ENCODE measurements at places on chromosomes 6 and 20. TPM values are rescaled to one million over a fixed set of nuclear protein-coding genes. Genes with fewer than 3 reads are reported as not detected.

The MUC22 gene
- not detected for polyA plus RNA-seq

GRCh38 chr6:3277851-3278416, 19.2 kb downstream of the PSMG4 start:
- DNase-seq: no peak

The BRPF3 gene
- 23.7 TPM for polyA plus RNA-seq

DNA sequence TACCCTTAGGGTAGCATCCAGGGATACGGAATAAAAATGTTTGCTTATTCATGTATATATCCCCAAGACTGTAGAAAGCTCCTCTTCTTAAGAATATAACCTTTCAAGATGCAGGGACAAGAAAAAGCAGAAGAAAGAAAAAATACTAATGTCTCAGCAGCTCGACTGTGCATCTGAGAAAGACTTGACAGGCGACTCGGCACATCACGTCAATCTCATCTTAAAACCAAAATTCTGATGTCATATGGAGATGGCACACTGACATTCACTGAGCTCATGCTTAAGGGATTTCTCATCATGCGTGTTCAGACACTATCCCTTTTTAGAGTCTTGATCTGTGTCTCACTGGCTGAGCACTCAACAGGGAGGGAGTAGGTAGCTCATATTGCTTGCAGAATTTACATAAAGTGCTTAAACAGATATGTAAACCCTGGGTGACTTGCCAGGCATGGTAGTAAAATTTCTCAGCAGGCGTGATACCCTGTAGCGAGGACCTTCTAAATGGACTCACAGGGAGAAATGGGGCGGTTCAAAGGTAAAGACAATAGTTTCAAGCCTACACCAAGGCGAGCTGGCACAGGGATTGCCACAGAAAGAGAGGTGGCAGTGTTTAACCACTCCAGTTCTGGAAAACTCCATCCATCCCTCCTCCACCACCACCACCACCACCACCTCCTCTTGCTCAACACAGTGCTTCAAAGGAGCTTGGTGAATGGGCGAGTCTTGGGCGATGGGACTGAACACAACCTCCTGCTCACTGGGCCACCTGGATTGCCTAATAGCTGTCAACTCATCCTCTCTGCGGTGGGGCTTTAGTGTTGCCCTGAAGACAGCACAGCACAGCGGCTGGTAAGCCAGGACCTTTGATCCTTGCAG, 330.5 kb downstream of the TFAP2A start:
- DNase-seq: no peak

DNA sequence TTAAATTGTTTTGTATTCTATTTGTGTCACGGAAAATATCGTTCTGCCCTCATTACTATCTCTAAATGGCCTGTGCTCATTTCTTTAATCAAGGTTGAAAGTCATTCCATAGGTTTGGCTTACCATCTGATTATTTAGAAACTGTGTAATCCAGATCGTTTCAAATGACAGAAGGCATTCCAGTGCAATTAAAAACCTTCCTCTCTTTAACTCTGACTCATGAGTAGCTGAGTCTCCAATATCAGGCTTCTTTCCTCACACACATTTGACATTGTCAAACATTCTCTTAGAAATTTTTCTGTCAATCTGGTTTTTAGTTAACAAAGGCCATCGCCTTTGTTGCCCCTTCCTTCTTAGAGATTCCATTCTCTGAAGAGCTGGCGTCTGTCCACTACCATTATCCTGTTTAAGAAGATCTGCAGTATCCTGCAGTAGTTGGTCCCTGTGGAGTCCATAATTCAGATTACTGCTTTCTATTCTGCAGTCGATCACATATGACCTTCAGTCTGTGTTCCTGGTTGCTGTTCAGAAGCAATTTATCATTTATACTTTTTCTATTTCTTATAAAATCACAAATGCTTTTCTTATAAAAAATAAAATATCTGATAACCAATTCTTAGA, 3.9 kb upstream of the TRDN start:
- no peak for DNase-seq

GRCh38 chr6:13874191-13874549, 50.6 kb upstream of the RNF182 start:
- DNase-seq: no peak

DNA sequence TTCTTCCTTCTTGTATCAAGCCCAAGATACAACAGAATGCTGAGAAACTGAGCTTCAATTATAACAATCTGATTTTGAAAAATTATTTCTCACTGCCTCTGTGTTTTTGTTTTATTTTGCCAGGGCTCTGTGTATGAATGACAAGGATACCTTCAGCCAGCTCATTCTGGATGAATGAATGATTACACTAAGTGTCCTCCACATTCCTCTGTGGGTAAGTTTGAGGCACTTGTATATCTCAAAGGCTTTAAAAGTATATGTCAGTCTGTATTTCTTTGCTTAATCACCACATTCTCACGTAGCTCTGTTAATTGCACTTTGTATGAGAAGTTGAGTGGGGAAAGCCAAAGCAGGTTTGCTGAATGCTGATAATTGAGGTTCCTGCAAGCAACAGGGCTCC, 95.1 kb downstream of the TIAM2 start:
- no peak for DNase-seq

DNA sequence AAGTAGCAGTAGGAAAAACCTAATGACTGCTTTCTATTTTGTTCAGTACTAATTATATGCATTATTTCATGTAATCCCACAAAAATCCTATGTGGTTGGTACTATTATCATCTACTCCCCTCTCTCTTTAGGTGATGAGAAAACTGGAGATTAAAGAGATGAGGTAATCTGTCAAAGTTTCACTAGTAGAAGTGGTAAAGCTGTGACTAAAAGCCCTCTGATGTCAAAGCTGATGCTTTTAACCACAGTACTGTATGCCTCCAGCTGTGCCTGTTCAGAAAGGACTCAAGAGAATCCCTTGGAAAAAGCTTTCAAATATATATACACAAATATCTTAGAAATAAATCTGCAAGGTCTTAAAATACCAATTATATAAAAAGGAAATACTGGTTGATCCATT, 38.0 kb downstream of the PHIP start:
- DNase-seq: no peak

- no peak for DNase-seq
Measured at GRCh38 chr6:43045371-43045930, 8.2 kb downstream of the CUL7 start.

- DNase-seq: no peak
Measured at GRCh38 chr6:30738532-30738931, 4.0 kb downstream of the FLOT1 start.

The APMAP gene
- 56.9 TPM for polyA plus RNA-seq

- DNase-seq: no peak
Measured at GRCh38 chr6:93048381-93048780, 371.0 kb downstream of the EPHA7 start.

DNA sequence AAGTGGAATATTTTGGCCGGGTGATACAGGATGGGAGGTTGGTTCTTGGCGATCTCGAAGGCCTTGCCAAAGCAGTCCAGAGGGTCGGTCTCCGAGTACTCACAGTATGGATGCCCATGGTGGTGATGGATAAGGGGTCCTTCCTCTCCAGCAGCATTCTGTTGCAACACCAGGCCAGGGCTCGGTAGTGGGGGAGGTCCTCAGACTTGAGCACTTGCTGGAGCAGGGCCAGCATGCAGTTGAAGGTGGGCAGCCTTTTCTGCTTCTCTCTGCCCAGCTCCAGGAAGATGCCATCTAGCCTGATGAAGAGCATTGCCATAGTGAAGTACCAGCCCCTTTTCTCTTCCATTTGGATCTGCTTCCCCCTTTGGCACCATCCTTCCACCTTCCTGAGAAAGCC, 99.4 kb upstream of the MCHR2 start:
- DNase-seq: no peak

Data from muscle of back (tissue), 13 donors.